ENCODE measurements at places on chromosomes 4 and X.
A peak's percentile ranks its signal among the peaks of the same experiment; 100 is the strongest.

GRCh38 chrX:145729635-145730034 is 88.0 kb upstream of the SLITRK2 start:
- no peak for DNase-seq

DNA sequence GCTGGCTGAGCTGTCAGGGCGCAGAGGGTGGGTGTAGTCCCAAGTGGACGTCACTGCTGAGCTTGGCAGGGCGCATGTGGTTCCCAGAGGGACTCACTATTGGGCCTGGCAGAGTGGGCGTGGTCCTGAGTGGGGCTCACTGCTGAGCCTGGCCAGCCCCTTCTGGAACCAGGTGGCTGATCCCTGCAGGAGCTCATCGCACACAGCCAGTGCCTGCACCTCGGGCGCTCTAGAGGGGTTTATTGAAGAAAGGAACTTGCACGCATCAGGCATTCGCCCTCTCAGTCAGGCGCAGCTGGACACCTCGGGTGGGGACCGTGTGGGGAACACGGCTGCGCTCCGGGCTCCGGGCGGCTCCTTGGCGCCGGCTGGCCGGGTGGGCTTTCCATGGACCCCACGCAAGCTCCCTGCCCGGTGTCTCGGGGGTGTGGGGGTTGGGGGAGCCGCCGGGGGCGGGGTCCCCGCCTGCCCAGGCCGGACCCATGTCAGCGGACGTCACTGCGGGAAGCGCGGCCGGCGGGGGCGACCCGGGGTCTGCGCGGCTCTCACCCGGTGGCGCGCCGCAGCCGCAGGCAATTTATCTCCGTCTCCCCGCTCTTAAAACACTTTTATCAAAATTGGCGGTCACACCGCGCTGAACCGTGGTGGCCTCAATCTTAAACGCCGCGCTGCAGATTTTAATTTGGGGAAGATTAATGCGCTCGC is 65.4 kb upstream of the NKX1-1 start:
- no peak for DNase-seq

GRCh38 chr4:134132086-134132783 is 69.4 kb downstream of the PABPC4L start:
- no peak for DNase-seq

- DNase-seq = no peak
These were observed at the start of gene DMD for GRCh38 chrX:33211356-33212260. DMD (minus strand) TSS chrX:33211549; CDS start chrX:33211312, 237 bp downstream.

DNA sequence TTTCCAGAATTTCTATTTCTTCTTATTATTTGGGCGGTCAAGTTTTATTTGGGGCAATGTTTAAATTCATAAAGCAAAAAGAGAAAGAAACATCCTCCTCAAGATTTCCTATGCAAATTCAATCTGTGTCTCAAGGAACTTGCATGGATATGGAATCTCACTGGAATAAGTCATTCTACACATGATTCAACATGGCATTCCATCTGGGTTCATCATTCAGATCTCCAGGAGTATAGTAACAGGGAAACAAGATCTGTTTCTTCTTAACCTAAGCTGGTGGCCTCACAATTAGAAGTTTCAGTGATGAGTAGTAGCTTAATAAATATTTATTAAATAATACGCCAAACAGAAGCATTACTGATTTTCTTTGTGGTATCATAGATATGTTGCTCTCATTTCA is 19.8 kb downstream of the KLHL34 start:
- DNase-seq = no peak

DNA sequence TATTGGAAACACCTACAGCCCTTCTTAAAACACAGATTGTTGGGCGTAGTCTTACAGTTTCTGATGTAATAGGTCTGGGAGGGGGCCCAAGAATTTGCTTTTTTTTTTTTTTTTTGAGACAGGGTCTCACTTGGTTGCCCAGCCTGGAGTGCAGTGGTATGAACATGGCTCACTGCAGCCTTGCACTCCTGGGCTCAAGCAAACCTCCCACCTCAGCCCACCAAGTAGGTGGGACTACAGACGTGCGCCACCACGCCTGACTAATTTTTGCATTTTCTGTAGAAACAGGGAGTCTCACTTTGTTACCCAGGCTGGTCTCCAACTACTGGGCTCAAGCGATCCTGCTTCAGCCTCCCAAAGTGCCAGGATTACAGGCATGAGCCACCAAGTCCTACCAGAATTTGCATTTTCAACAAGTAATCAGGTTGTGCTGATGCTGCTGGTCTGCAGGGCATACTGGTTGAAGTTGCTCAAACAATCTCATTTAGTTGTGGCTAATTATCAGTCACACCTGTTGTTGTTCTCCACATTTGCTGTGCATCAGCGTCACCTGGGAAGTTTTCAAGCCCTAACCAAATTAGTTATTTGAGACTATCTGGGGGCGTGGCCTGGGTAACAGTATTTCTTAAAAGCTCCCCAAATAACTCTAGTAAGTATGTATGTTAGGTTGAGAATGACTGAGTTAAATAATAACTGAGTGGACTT is 14.0 kb downstream of the TMEM154 start:
- no peak for DNase-seq

- no peak for DNase-seq
These were observed 100.9 kb downstream of the LCORL start for GRCh38 chr4:17920681-17921080.

GRCh38 chr4:42385516-42385915 is 11.8 kb upstream of the SHISA3 start:
- no peak for DNase-seq

GRCh38 chrX:118988911-118989310 is 14.5 kb downstream of the LONRF3 start:
- DNase-seq = no peak

GRCh38 chr4:102031406-102031805 is 240.9 kb downstream of the BANK1 start:
- DNase-seq = no peak

DNA sequence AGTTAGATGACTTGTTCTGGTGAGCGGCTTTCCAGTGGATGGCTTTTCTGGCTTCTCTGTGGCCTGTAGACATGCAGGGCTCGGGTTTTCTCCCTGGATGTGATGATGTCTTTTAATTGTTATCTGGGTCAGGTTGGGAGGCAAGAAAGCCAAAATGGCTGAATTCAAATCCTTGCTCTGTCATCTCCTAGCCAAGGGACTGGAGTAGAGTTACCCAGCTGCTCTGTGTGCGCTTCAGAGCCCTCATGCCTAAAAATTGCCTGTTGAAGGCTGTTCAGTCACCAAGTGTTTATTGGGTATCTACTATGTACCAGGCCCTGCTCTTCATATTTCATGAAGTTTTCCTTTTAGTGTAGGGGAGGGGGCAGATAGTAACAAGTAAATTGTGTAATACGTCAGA is 7.3 kb downstream of the DCUN1D4 start:
- no peak for DNase-seq

- peak; percentile 13 for DNase-seq
These were observed 177.9 kb downstream of the CBR4 start for GRCh38 chr4:168831919-168832762.

- DNase-seq = no peak
These were observed 19.7 kb downstream of the FAM47E start for GRCh38 chr4:76271248-76271647.

DNA sequence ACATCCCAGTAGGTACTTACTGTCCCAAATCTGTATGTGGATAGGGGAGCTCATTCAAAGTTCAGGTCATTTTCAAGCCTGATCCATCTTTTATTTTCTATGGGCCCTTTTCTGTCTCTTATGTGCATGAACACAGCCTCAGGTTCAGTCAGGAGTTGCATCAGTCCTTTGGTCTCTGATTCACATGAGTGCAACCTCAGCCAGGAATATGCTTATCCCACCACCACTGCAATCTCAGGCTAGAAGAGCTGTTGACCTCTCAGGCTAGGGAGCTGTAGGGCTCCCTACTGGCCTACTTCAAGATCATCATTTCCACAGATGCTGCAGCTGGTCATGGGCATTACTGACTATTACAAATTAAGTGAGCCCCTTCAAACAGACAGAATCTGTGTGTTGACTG is 27.2 kb downstream of the AASDH start:
- DNase-seq = no peak

DNA sequence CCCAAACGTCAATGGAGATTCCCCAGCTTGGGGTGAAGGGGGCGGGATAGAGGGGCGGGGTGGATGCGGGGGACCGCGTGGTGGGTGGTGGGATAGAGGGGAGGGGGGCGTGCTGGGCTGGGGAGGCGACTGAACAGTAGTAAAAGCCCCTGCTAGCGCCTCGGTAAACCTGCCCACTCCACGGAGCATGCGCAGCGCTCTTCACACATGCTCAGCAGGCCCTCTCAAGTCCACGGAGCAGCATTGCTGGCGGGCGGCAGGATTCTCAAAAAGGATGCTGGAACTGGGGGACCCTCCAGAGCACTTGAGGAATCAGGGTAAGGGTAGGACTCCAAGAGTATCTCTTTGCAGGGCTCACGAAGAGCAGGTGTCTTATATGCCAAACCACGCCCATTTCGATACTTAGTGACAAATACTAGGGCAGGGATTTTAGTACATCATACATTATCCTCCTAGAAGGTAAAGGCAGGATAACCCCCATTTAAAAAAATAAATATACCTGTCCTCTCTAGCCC is 378 bp upstream of the RPS6KA6 start:
- DNase-seq = no peak

GRCh38 chr4:53855581-53856250 is 208.7 kb downstream of the CHIC2 start:
- DNase-seq = no peak

GRCh38 chrX:70352496-70352895 is 62.6 kb downstream of the KIF4A start:
- no peak for DNase-seq

DNA sequence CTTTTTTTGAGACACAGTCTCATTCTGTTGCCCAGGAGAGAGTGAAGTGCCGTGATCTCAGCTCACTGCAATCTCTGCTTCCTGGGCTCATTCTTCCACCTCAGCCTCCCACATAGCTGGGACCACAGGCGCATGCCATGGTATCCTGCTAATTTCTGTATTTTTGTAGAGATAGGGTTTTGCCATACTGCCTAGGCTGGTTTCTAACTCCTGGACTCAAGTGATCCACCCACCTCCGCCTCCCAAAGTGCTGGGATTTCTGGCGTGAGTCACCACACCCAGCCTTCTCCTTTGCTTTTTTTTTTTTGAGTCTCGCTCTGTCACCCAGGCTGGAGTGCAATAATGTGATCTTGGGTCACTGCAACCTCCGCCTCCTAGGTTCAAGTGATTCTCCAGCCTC is 94.1 kb downstream of the PDS5A start:
- DNase-seq = no peak

DNA sequence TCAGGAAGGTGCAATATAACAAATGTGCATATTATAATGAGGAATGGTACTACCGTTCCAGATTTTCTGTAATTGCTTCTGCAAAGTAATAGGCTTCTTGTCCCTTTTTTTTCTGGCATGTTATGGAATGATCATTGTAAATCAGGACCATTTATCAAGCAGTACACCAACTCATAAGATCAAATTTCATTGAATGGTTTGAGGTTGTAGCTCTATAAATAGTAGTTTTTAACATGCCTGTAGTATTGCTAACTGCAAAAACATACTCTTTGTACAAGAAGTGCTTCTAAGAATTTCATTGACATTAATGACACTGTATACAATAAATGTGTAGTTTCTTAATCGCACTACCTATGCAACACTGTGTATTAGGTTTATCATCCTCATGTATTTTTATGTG is 12.6 kb downstream of the IBSP start:
- no peak for DNase-seq

GRCh38 chr4:183783991-183784553 is 121.0 kb upstream of the STOX2 start:
- DNase-seq = no peak

DNA sequence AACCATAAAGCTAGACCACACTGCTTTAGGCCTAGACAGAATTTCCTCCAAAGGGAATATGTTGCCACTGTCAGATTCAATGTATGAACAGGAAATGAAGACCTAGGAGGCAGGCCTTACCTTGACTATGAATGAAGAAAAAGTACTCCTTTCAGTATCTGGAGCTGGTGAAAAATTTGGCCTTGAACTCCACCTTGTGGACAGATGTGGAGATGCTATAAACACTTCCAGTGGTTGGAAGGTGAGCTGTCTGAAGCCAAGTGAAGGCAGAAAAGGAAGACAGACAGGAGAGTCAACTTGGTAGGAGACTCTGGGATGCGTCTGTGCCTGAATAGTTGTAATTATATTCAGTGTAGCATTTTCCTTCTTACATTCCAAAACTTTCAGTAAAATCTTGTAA is 17.2 kb downstream of the SPIN3 start:
- peak; percentile 9 for DNase-seq

GRCh38 chr4:68617003-68617698 is 41.0 kb upstream of the UGT2B17 start:
- DNase-seq = no peak

DNA sequence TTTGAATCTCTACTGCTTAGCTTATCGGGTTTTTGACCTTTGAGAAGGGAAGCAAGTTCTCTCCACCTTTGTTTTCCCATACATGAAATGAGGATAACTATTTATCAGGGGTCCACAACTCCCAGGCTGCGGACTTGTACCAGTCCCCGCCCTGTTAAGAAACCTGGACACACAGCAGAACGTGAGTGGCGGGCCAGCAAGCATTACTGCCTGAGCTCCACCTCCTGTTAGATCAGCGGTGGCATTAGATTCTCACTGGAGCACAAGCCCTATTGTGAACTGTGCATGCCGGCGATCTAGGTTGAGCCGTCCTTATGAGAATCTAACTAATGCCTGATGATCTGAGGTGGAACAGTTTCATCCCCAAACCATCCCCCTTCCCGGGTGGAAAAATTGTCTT is 579.5 kb downstream of the GALNTL6 start:
- no peak for DNase-seq

GRCh38 chr4:176150356-176150682 is 45.1 kb downstream of the SPATA4 start:
- DNase-seq = no peak

GRCh38 chr4:59037812-59038211 is 1927.6 kb upstream of the IGFBP7 start:
- no peak for DNase-seq

- no peak for DNase-seq
These were observed 37.2 kb downstream of the WDR44 start for GRCh38 chrX:118383120-118383519.

GRCh38 chr4:70706044-70706461 is 15.7 kb upstream of the RUFY3 start:
- DNase-seq = no peak

DNA sequence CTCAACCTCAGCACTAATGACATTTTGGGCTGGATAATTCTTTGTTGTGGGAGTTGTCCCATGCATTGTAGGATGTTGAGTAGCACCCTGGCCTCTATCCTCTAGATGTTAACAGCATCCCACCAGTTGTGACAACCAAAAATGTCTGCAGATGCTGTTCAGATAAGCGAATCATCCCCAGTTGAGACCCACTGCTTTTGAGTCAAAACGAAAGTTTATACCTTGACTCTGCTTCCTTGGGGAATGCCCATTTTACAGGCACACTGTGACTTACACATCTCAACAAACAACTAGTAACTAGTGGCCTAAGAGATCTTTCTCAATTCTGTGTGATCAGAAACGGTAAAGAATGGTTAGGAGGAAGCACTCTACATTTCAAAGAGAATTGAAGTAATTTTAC is 37.0 kb downstream of the SEPSECS start:
- DNase-seq = no peak

GRCh38 chr4:26237916-26238315 is 82.9 kb upstream of the RBPJ start:
- no peak for DNase-seq
